HTR-8/SVneo (cell line): ENCODE measurements at places on chromosomes 12 and 14.

DNA sequence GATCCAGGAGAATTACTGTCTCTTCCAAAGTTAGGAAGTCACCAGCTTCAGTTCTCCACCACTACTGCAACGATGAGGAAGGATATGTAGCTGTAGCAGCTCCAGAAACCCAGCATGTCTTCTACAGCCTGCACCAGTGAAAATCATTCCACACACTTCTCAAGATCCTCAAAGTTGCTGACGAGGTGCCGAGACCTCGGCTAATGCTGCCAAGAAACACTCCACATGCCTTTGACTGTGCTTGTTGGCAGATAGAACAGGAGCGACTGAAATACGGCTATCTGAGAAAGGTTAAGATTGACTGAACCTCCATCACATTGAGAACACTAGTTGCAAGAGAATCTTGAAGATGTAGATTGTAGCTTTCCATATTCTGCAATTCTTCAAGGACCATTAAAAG, 241.9 kb downstream of the PPFIA2 start:
- DNase-seq = no peak

- DNase-seq = no peak
Observed at GRCh38 chr12:128259556-128260070, 7.4 kb upstream of the TMEM132C start.

DNA sequence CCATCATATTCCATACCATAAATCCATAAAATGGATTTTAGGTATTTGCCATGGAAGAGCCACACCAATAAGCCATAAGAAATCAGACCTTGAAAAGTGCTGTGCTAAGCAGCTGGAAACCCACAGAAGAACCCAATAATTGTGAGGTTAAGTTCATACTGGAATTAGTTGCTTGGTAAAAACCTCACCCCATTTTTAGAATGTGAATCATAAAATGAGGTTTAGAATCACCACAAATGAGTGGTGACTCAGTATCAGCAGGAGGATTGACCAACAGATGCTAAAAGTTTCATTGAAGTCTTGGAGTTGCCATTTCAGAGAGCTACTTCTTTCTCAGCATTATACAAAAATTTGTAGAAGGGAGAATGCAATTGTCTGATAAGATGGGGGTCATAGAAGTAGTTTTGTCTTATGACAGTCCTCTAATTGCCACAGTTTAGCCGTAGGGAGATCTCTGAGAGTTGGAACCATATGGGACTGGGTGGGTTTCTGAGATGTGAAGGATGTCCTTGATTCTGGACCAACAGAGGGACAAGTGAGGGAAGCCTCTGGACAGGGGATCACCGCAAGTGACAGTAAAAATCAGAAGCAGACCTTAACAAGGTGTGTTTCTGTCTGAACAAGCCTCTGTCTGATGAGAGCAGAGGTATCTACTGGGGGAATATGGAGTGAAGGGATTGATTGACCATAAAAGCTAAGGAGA, 1.4 kb upstream of the STON2 start:
- peak; percentile 27 for DNase-seq

DNA sequence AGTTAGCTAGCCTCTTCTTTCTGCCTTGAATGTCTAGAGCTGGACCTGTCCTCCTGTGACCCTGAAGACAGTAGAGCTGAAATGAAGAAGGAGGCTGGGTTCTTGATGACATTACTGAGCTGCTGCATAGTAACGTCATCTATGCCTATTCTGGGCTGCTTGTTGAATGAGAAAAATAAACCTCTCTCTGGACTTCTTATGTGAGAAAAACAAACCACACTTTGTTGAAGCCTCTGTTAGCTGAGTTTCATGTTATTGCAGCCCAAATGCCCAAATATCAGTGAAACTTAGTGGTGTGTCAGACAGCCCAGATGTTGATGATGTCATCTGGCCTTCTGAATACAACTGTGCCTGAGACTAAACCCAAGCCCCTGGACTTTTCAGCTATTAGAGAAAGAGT, 67.0 kb upstream of the MAX start:
- DNase-seq = no peak

DNA sequence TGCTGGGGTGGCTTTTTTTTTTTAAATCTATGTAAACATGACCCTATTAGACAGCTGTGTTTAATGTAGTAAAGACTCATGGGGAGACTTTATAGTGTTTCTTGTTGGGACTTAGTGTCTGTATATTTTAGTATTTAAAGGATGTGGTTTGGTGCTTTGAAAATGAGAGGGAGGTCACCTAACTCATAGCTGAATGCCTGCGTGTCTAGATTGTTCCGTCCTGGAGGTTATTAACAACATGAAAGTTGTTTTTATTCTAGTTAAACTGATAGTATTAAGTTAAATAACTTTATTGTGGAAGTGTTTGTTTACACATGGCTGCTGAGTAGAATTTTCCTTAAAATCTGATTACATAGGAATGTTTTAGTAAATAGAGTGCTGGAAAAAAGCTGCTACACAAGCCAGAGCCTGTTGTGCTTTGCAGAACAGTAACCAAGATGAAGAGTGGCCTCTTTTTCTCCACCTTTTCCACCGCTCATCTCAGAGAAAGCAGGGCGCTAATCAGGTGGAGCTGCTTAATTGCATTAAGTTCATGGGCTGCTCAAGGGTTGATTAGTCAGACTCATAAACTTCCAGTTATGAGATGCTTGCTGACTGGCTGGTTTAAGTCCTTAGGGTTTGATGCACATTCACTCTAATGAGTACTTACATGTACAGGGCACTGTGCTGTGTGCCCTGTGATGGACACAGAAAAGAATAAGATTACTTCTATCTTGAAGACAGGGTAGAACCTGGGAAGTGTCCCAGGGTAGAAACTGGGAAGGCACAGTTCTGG, 62.7 kb downstream of the FBXO34 start:
- DNase-seq = no peak

DNA sequence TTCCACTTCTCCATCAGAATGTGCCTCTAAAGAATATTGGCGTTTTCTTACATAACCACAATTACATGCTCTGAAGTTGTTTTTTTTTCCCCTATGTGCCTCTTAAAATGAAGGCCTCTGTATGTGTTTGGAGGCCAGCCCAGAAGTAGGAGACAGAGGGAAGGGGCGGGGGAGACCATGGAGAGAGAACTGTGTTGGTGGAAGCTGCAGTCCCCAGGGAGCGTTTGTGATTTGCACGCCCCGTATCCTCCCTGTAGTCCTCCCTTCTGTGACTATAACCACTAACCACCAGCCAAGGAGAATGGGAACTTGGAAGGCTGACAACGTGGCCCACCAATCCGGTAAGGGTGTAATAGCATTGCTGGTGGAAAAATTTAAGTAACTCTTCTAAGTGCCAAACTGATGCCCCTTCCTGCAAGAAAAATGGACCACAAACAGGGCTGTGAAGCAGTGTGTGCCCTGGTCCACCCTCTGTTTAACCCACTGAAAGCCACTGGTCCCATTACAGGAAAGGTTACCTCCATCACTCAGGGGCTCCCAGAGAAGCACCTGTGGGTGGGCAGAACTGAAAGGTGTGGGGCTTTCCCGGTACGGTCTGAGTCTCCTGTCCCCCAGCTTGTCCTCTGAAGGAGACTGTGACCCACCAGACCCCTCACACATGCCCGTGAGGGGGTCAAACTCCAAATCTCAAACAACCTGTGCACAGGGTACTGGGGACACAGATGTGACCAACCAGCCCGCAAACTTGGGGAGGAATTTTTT, 36.8 kb downstream of the CCDC88C start:
- DNase-seq = no peak

GRCh38 chr12:89328151-89329030, 23.9 kb downstream of the DUSP6 start:
- no peak for DNase-seq

GRCh38 chr14:87901652-87902051, 91.3 kb downstream of the GALC start:
- no peak for DNase-seq

DNA sequence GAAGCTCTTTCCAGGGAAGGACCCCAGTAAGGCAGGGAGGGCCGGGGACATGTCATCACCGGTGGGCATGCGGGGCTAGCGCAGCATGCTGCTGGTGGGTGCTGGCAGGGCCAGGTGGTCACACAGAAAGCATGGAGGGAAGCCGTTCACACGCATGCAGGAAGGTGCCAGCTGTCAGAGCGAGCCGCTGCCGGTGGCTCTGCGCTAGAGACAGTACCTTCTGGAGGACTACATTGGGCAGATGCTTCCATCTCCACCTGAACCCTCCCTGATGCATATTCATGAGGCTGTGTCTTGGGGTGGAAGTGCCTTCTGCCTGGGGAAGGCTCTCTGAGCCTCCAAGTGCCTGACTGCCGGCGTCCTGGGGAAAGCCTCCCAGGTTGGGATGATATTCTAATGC, 203.8 kb downstream of the CALM1 start:
- no peak for DNase-seq

DNA sequence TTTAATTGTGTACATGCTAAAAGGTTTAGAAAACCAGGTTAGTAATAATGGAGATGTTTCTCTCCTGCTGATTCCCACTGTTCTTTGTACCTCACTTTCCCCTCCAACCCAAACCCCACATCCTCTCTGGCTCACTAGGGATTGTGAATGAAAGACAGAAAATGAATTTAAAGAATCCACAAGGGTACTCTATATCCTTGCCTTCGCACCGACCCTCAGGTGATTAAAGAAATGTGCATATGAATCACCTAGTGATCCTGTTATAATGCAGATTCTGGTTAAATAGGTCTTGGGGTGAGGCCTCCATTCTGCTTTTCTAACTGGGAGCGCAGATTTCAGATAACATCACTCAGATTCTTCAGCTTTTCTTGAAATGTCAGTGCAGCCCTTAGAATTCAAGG, 84.3 kb upstream of the OTX2 start:
- no peak for DNase-seq

GRCh38 chr12:109804820-109805761, 28.1 kb downstream of the TRPV4 start:
- DNase-seq = peak; percentile 83

GRCh38 chr14:101125719-101126651, 222.5 kb upstream of the RTL1 start:
- no peak for DNase-seq

DNA sequence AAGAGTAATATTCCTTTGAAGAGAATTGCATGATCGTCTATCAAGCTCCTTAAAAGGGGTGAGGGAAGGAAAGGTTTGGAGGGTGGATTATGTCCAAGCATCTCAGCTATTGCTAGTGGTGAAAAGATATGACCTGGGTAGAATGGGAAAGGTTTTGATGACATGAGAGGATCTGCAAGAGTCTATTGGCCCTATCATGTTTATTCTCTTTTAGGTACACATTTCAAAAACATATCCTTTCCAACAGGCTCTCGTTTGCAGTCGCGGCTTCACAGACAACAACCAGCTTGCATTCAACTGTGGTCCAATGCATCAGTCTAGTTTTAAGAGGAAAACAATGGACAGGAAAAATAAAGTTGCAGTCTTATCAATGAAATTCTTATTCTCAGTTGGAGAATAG, 17.1 kb downstream of the FOXG1 start:
- DNase-seq = no peak
